ENCODE measurements at places on chromosomes 1 and 21.

DNA sequence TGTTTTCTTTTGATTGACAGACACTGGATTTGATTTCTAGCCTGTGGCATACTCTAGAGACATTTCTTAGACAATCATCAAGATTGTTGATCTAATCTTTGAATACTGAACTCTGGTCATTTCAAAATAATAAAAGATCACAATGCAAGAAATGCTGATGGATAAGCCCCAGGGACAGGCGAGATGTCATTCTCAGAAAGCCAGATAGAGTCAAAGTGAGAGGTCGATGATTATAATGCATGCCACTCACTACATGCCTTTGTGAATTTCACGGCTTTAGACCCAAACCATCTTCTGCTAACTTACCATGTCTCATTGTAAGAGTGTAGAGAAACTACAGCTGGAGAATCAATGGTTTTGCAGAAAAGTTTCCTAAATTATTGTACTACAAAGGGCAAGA lies 257.1 kb downstream of the DYRK1A start:
- no peaks in the 10 kb centered on the region for H3K27me3 ChIP-seq
- H3K27ac ChIP-seq = no peak overlapping the region
- H3K36me3 ChIP-seq = no peaks in the 10 kb centered on the region
- H3K4me3 ChIP-seq = no peak overlapping the region

- H3K36me3 ChIP-seq = no peaks in the 10 kb centered on the region
- H3K4me3 ChIP-seq = no peak overlapping the region
- H3K4me1 ChIP-seq = no peaks in the 10 kb centered on the region
- no peak overlapping the region for H3K27ac ChIP-seq
These were observed 351.3 kb upstream of the RUNX1 start for GRCh38 chr21:35400233-35400939.

DNA sequence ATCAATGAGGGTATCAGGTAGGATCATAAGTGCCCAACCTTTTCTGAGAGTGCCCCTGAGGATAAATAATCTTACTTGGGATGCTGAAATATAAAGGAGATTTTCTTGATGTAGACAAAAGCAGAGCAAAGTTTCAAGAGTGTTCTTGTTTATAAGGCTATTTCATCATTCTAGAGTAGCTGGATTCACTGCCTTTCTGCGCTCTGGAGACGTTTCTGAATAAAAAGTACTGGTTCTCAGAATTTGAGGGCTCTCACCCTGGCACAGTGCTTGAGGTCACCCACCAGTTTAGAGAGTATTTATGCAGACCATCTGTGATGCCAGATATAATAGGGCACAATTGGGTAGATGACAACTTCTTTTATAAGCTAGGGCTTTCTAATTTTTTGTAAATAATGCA lies 103.3 kb downstream of the GDAP2 start:
- H3K4me3 ChIP-seq = no peak overlapping the region
- H3K36me3 ChIP-seq = no peaks in the 10 kb centered on the region
- DNase-seq = no peak
- no peak overlapping the region for H3K27ac ChIP-seq
- H3K4me1 ChIP-seq = no peaks in the 10 kb centered on the region
- no peaks in the 10 kb centered on the region for H3K27me3 ChIP-seq

GRCh38 chr1:29664711-29665110 lies 428.4 kb downstream of the PTPRU start:
- H3K27ac ChIP-seq = no peak overlapping the region
- DNase-seq = no peak
- H3K36me3 ChIP-seq = no peaks in the 10 kb centered on the region
- H3K27me3 ChIP-seq = no peaks in the 10 kb centered on the region
- no peaks in the 10 kb centered on the region for H3K4me1 ChIP-seq

DNA sequence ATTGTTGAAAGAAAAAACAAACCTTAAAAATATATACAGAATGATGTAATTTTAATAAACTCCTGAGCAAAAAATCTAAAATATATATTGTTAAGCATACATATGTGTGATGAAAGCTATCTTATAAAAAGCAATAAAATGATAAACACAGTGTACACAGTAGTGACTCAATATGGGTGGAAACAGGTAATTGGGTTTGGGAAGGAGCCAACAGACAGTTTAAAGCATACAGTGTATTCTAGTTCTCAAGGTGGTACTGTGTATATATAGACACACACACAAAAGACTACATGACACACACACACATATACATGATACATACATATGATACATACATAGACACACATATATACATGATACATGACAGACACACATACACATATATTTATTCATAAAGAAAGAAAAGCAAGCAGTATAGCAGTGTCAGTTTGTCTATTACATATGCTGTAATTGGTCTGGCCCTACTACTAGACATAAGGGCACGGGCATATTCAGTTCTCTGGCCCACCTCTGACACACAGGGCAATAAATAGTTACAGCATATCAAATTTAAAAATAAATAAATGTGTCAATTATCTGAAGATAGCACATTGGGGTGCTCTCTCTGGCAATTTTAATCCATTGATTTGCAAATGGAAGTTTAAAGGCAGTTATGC lies 330.2 kb downstream of the S1PR1 start:
- H3K27ac ChIP-seq = no peak overlapping the region
- H3K27me3 ChIP-seq = no peaks in the 10 kb centered on the region
- H3K4me1 ChIP-seq = no peaks in the 10 kb centered on the region
- H3K4me3 ChIP-seq = no peak overlapping the region
- H3K36me3 ChIP-seq = no peaks in the 10 kb centered on the region

DNA sequence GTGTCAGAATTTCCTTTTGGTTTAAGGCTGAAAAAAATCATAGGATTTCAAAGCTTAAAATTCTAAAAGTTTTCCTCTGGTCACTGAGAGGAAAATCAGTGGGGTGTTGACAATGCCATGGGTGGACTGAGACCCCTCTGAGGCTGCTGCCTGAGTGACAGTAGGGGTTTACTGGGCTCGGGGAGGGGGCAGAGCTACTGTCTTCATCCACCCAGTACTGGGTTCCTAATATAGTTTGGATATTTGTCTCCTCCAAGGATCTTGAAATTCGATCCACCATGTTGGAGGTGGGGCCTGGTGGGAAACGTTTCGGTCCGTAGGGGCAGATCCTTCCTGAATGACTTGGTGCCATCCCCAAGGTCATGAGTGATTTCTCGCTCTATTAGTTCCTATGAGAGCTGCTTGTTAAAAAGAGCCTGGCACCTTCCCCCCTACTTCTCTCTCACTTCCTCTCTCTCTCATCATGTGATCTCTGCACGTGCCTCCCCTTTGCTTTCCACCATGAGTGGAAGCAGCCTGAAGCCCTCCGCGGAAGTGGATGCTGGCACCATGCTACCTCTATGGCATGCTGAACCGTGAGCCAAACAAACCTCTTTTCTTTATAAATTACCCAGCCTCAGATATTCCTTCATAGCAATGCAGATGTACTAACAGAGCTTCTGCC lies 72.3 kb downstream of the MAP10 start:
- H3K36me3 ChIP-seq = no peaks in the 10 kb centered on the region
- no peaks in the 10 kb centered on the region for H3K27me3 ChIP-seq
- H3K4me3 ChIP-seq = no peak overlapping the region
- no peak for DNase-seq

- H3K36me3 ChIP-seq = no peaks in the 10 kb centered on the region
- DNase-seq = no peak
- no peak overlapping the region for H3K4me3 ChIP-seq
- no peak overlapping the region for H3K27ac ChIP-seq
- H3K27me3 ChIP-seq = no peaks in the 10 kb centered on the region
- H3K4me1 ChIP-seq = no peaks in the 10 kb centered on the region
These were observed 279.0 kb downstream of the MATN1 start for GRCh38 chr1:30444401-30444800.

GRCh38 chr1:239682046-239682445 lies 295.7 kb downstream of the CHRM3 start:
- no peaks in the 10 kb centered on the region for H3K36me3 ChIP-seq
- DNase-seq = no peak
- H3K4me1 ChIP-seq = peaks cover under 1% of the 10 kb centered on the region
- H3K27ac ChIP-seq = no peak overlapping the region
- H3K4me3 ChIP-seq = no peak overlapping the region
- no peaks in the 10 kb centered on the region for H3K27me3 ChIP-seq

DNA sequence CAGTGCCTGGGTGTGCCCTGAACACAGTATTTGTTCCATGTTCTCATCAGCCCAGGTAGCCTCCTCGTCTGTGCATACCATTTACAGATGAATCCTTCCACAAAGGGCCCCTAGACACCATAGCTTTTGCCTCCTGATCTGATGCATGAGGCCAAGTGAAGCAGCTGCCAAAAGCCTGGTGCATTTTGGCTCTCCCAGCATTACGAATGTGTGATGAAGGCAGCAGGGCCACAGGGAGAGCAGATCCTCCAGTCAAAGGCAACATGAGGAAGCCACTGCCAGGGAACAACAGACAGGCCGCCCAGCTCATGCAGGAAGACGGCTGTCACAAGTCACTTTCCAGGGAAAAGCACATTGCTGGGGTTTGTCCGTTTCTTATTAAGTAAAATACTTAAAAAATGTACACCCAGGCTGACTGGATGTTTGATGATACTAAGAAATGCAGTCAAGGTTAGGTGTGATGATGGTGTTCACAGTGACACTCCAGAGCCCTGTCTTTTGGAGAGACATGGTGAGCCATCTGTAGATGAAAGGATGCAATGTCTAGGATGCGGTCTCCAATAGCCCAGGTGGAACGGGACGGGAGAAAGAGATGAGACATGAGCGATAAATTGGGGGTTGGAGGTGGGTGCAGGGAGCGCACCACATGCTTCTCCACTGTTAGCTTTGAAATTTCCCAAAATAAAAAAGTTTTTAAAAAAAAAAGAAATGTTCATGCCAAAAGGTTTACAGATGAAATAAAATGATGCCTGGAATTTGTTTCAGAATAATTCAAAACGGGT lies 48.7 kb downstream of the NPHP4 start:
- H3K4me3 ChIP-seq = no peak overlapping the region
- H3K36me3 ChIP-seq = no peaks in the 10 kb centered on the region
- DNase-seq = no peak
- H3K27me3 ChIP-seq = no peaks in the 10 kb centered on the region
- no peaks in the 10 kb centered on the region for H3K4me1 ChIP-seq
- H3K27ac ChIP-seq = no peak overlapping the region

- no peak overlapping the region for H3K27ac ChIP-seq
- peaks cover 2% of the 10 kb centered on the region for H3K27me3 ChIP-seq
- no peak for DNase-seq
These were observed 15.1 kb downstream of the ZBTB8A start for GRCh38 chr1:32554288-32554687.

DNA sequence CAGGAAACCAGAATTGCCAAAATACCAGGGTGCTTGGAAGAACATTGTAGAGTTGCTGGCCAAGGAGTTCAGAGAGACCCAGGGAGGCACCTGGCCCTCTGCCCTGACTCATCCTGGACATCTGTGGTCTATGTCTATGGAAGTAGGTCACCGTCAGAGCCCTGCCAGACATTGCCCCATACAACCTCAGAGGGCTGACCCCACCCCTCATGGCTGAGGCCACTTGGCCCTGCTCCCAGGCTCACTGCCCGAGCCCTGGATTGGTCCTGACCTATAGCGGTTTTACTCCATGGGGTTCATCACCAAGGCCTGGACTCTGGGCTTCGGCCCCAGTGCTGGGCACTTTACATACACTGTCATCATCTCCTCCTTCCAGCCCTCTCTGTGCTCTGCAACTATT lies 233.1 kb downstream of the PTPRU start:
- H3K4me1 ChIP-seq = peaks cover 10% of the 10 kb centered on the region
- H3K27me3 ChIP-seq = no peaks in the 10 kb centered on the region
- H3K27ac ChIP-seq = no peak overlapping the region
- H3K36me3 ChIP-seq = no peaks in the 10 kb centered on the region

GRCh38 chr1:64495878-64496277 lies 25.9 kb downstream of the CACHD1 start:
- H3K27ac ChIP-seq = no peak overlapping the region
- DNase-seq = no peak
- peaks cover 22% of the 10 kb centered on the region for H3K4me1 ChIP-seq
- no peak overlapping the region for H3K4me3 ChIP-seq

DNA sequence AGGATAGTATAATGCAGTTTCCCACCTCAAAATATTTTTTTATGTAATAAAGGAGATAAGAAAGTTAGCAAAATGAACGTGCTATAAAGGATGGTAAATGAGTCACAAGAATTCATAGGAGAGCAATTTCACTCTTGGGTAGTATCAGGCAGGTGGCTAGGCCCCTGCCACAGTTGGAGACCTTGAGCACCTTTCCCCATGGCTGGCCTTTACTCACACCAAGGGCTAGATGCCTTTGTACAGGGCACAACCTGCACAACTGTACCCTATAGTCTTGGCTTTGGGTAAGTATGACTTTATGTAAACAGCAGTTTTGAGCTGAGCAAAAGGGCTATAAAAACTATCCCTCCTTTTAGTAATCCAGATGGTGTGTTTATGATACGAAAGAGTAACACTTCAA lies 85.1 kb downstream of the CTH start:
- H3K27me3 ChIP-seq = no peaks in the 10 kb centered on the region
- no peak overlapping the region for H3K4me3 ChIP-seq
- H3K36me3 ChIP-seq = no peaks in the 10 kb centered on the region
- no peak overlapping the region for H3K27ac ChIP-seq
- DNase-seq = no peak
- H3K4me1 ChIP-seq = peaks cover 3% of the 10 kb centered on the region

GRCh38 chr21:40736145-40736544 lies 110.8 kb downstream of the DSCAM start:
- DNase-seq = no peak
- H3K36me3 ChIP-seq = no peaks in the 10 kb centered on the region
- no peaks in the 10 kb centered on the region for H3K4me1 ChIP-seq
- no peak overlapping the region for H3K4me3 ChIP-seq
- H3K27me3 ChIP-seq = no peaks in the 10 kb centered on the region
- no peak overlapping the region for H3K27ac ChIP-seq

GRCh38 chr1:2787163-2787911 lies 14.2 kb downstream of the TTC34 start:
- DNase-seq = no peak
- no peak overlapping the region for H3K27ac ChIP-seq
- H3K36me3 ChIP-seq = no peaks in the 10 kb centered on the region
- H3K27me3 ChIP-seq = no peaks in the 10 kb centered on the region
- no peak overlapping the region for H3K4me3 ChIP-seq

GRCh38 chr1:227777156-227777555 lies 38.3 kb upstream of the PRSS38 start:
- no peak for DNase-seq
- H3K4me3 ChIP-seq = no peak overlapping the region
- H3K27me3 ChIP-seq = no peaks in the 10 kb centered on the region
- no peaks in the 10 kb centered on the region for H3K36me3 ChIP-seq
- no peaks in the 10 kb centered on the region for H3K4me1 ChIP-seq
- H3K27ac ChIP-seq = no peak overlapping the region
